Effector memory CD8-positive, alpha-beta T cell (primary cell): ENCODE measurements at places on chromosomes 5 and 9.

DNA sequence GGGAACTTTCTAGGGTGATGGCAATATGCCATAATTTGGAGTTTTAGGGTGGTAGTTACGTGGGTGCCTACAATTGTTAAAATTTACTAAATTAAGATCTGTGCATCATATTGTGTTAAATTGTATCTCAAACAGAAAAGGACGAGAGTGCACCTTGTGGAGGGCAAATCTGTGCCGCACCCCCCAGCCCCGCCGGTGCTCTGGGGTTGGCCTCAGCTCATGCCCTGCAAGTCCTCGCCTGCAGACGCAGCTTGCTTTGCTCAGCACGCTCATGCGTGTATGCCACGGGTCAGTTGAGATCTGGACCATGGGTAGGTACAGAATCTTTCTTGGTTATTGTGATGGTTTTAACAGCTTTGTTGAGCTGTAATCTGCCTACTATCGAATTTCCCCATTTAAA lies 33.7 kb upstream of the FCN1 start:
- no peak for DNase-seq

GRCh38 chr5:151676314-151676712 lies 10.4 kb downstream of the SPARC start:
- DNase-seq = no peak

GRCh38 chr9:89670801-89671434 lies 66.1 kb downstream of the GADD45G start:
- DNase-seq = no peak

GRCh38 chr5:75058986-75059535 lies 6.7 kb upstream of the GCNT4 start:
- DNase-seq = no peak

GRCh38 chr5:125766706-125767105 lies 656.5 kb upstream of the GRAMD2B start:
- no peak for DNase-seq
